ENCODE measurements at places on chromosomes 12 and 14.

- no peak for DNase-seq
Observed at GRCh38 chr14:70663707-70664179, 22.0 kb downstream of the TTC9 start.

GRCh38 chr14:100803226-100803625, 22.7 kb upstream of the MEG3 start:
- no peak for DNase-seq

DNA sequence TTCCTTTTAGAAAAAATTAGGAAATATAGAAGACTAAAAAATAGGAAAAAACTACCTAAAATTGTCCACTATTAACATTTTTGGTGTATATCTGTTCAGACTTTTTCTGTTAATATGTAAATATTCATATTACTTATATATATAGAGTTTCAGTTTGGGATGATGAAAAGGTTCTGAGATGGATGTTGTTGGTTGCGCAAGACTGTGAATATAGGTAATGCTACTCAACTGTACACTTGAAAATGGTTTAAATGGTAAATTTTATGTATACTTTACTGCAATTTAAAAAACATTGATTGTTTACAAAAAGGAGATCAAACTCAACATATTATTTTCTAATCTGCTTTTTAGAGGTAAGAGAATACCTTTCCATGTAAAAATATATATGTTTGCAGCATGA, 200.9 kb downstream of the RAD51B start:
- no peak for DNase-seq

DNA sequence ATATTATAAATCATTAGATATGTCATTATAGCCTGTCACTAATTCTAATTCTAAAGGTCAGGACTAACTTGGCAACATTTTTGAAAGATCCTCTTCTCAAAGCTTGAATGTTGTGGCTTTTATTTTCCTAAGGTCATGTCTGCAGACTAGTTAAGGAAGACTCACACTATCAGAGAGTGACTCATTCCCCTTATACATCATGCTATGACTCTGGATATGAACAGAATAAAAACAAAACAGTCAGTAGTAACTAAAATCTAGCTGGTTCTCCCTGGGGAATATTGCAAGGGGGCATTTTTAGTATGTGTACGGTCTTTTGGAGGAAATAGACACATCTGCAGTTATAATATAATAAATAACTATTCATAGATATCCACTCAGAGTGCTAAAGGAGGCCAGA, 170.6 kb downstream of the SLC2A13 start:
- no peak for DNase-seq

DNA sequence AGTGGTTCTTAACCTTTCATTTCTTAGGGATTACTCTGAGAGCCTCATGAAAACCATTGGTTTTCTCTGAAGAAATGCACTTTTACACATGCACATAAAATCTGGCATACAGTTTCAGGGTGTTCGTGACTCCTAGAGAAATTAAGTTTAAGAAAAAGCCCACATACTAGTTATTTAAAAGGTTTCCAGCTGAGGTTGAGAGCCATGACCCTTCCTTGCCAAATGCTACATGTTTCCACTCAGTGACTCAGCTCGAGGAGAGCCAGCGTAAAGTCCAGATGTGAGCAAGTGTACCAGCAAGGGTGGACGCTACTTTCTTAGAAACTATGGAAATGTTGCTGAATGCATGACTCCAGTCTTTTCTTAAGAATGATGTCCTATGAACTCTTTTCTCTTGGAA, 42.7 kb upstream of the FLRT2 start:
- DNase-seq: no peak

DNA sequence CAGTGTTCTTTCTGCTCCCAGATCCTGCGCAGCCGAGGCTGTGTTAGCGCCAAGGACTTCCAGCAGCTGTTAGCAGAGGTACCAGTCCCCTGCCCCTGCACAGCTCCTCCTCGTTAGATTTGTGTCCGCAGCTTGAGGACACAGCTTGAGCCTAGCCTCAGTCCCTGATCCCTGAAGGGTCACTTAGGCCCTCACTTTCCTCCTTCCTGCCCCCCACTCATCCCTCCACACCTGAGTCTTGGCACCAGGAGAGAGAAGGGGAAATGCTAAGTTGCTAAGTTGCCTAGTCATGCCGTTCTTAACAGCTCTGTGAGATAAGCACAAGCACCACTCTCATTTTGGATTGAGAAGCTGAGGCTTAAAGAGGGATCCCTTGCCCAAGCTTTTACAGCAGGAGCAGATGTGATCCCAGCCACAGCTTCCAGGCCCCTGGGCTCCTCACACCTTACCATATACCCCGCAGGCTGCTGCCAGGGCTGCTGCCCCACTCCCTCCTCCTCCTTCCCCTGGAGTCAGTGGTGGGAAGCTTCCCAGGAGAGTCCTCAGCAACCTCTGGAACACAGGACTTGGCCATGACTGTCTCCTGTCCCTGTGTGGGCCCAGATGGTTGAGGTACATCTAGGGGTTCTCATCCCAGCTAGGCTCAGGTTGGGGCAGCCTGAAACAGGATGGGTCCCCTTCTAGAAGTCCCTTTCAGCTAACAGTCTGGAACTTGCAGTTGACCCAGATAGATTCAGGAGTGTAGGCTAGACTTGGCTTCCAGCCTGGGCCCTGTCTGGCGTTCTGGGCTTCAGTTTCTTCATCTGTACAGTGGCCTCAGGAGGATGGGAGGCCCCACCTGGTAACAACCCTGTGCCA, 975 bp downstream of the OGFOD2 start:
- DNase-seq: no peak

DNA sequence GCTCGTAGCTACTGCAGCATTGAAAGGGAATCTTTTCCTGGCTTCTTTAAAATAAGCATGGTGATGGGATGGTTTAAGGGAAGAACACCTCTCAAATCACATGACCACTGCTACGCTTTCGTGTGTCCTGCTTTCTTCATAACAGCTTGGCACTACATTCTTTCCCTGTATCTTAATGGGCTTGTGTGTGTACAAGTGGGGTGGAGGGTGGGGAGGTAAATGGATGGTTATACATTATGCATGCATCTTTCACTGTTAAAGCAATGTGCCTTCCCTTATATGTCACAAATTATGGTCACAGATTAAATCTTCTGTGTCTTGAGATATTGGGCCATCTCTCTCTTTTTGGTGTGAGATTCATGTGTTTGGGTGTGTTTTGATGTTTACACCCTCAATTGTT, 169.4 kb upstream of the GARIN2 start:
- no peak for DNase-seq

GRCh38 chr12:7933255-7933726, 2.7 kb downstream of the SLC2A3 start:
- peak; percentile 47 for DNase-seq

DNA sequence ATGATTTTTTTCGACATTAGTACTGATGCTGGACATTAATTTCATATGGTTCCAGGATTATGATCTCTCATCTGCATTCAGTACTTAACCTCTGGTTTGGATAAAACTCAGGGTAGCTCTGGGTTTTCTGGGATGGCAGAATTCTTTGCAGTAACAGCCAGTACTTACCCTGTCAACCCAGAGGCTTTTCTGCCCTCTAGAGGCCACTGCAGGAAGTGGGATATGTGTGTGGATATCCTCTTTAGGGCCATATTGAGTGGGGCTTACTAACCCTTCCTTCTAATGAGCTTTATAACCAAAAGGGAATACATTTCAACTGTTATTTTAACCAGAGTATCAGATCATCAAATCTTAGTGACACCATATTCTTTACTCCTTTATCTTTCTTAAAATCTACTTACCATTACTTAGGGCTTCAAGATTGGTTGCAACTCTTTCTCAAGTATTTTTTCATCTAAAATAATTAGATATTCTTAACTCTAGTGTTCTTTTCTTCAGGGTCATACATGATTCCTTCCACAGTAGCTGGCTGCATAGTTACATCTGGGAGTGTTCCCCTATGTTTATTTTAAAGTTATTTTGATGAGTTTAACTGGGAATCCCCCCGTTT, 488.0 kb upstream of the STXBP6 start:
- DNase-seq: peak; percentile 56

DNA sequence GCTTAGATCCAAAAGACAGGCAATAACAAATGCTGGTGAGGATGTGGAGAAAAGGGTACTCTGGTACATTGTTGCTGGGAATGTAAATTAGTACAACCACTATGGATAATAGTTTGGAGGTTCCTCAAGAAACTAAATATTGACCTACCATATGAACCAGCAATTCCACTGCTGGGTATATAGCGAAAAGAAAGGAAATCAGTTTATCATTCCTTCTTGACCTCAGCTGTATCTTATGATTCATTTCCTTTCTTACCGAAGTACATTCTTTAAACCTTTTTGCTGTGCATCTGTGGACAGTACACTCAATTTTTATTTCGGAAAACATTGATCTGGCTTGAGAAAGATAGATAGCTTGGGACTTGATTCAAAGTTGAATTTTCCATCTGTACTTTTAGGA, 183.2 kb upstream of the LRFN5 start:
- DNase-seq: no peak

DNA sequence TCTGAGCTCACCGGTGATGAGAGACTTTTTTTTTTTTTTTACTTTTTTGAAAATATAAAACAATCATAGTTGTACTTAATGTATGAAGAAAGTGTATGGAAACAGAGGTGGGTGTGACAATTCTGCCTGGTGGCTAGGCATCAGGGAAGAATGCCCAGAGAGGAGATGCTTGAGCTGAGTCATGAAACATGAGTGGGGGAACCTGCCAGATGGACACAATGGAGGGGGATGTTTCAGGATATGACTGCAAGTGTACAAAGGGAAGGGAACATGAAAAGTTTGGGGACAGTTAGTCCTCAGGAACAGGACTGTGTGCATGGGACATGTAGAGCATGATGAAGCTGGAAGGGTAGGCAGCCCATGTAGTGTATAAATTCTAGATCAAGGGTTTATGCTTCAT, 274.2 kb upstream of the E2F7 start:
- no peak for DNase-seq

DNA sequence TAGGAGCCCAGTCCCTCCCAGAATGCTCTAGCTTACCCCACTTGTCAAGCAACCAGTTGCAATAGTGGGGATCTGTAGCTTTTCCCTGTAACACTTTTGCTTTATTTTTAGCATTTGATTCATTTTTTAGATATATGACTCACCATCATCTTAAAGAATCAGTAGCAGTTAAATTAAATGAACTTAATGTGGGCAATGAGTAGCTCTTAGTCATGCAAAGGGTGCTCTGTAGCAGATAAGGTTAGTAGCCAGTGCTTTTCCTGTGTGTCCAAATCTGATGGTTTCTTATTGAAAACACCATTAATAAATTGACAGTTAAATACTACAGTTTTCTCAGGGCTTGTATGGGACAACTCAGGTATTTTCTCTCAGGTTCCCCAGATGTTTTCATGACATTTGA, 311.8 kb downstream of the RERGL start:
- DNase-seq: no peak

- no peak for DNase-seq
Observed at GRCh38 chr12:52358575-52359350, 8.5 kb downstream of the KRT85 start.

DNA sequence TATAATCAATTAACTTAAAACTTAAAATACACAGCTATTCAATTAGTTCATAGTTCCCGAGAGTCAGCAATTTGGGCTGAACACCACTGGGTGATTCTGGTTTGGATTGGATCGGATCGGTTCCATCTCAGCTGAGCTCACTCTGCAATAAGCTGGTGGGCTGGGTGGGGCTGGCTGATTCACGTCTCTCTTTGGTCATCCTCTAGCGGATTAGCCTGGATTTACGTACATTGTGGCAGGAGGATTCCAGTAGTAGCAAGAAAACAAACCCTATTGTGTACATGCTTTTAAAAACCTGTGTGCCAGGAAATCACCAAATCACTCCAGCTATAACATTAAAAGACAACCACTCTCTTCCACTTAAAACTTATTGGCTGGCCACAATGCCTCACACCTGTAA, 3.2 kb upstream of the CLEC4C start:
- DNase-seq: no peak

All from SK-N-DZ (cell line).